ENCODE measurements at places on chromosomes 5 and 9. TPM values are rescaled to one million over a fixed set of nuclear protein-coding genes. Genes with fewer than 3 reads are reported as not detected.

- no peaks in the 10 kb centered on the region for H3K4me1 ChIP-seq
- no peak overlapping the region for H3K4me3 ChIP-seq
- no peak overlapping the region for H3K27ac ChIP-seq
- no peaks in the 10 kb centered on the region for H3K36me3 ChIP-seq
- H3K27me3 ChIP-seq, result no peaks in the 10 kb centered on the region
Measured at GRCh38 chr5:5770825-5771224, 348.3 kb downstream of the ICE1 start.

- no peak for DNase-seq
- no peaks in the 10 kb centered on the region for H3K36me3 ChIP-seq
- no peak overlapping the region for H3K4me3 ChIP-seq
- H3K4me1 ChIP-seq, result peaks cover 20% of the 10 kb centered on the region
Measured at GRCh38 chr5:123756816-123757215, 244.8 kb downstream of the CSNK1G3 start.

The GHR gene
- not detected for total RNA-seq

GRCh38 chr5:17396247-17396646 is 101.8 kb upstream of the TAF11L2 start:
- no peaks in the 10 kb centered on the region for H3K36me3 ChIP-seq
- no peak overlapping the region for H3K27ac ChIP-seq
- H3K4me1 ChIP-seq, result peaks cover 20% of the 10 kb centered on the region
- no peak overlapping the region for H3K4me3 ChIP-seq
- no peaks in the 10 kb centered on the region for H3K27me3 ChIP-seq

DNA sequence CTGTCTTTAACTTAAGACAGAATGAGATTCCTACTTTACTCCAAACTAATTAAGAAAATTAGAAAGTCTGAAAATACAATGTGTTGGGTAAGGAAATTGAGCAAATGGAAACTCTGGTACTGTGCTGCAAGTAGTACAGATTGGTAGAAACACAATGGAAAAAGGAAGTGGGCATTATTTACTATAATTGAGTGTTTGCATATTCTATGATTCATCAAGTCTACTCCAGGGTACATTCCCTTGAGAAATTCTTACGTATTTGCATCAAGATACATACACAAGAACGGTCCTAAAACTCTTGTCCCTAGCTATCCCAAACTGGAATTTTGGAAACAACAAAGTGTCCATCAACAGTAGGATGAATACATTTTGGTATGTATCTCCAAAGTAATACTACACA is 123.5 kb upstream of the TARS1 start:
- no peaks in the 10 kb centered on the region for H3K27me3 ChIP-seq
- H3K4me1 ChIP-seq, result no peaks in the 10 kb centered on the region
- H3K27ac ChIP-seq, result no peak overlapping the region
- H3K36me3 ChIP-seq, result no peaks in the 10 kb centered on the region
- peak; percentile 26 for DNase-seq
- no peak overlapping the region for H3K4me3 ChIP-seq

The PCA3 gene
- not detected for total RNA-seq

DNA sequence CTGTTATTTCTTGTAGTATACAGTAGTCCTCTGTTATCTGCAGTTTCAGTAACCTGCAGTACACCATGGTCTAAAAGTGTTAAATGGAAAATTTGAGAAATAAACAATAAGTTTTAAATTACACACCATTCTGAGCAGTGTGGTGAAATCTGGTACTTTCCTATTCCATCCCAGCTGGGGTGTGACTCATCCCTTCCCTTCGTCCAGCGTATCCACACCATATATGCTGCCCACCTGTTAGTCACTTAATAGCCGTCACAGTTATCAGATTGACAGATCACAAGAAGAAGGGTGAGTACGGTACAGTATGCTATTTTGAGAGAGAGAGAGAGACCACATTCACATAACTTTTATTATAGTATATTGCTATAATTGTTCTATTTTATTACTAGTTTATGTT is 28.9 kb downstream of the FAM151B start:
- no peak overlapping the region for H3K27ac ChIP-seq
- H3K27me3 ChIP-seq, result no peaks in the 10 kb centered on the region
- no peaks in the 10 kb centered on the region for H3K4me1 ChIP-seq
- peak; percentile 9 for DNase-seq

DNA sequence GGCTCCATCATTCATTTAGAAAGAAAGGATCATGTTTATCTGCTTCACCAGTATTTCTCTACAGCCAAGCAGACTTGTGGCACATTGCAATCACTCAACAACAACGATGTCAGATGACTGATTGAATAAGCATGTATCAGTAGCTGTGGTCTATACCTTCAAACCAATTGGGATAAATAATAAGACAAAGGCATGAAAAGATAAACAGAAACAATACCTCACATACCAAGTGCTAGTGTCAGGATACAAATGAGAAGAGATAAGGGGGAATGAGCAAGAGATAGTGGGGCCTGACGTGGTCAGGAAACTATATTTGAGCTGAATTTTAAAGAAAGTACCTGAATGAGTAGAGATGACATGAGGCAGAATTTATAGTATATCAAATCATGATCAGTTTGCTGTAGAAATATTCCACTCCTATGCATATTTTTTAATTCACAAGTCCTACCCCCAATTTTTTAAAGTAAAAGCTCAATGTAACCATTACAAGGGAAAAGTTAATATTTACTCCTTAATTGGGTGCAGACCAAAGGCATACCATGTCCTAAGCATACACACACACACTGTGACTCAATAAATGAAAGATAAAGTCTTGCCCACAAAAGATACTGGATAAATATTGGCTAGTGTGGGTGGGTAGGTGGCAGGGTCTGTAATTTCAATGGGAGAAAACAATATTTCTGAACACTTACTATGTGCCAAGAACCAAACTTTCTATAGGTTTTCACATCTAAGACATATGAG is 284.5 kb downstream of the SPOCK1 start:
- no peaks in the 10 kb centered on the region for H3K4me1 ChIP-seq
- no peak for DNase-seq
- peaks cover 3% of the 10 kb centered on the region for H3K27me3 ChIP-seq
- no peak overlapping the region for H3K27ac ChIP-seq
- H3K36me3 ChIP-seq, result no peaks in the 10 kb centered on the region

GRCh38 chr9:136345281-136346156 is 18.0 kb downstream of the DNLZ start:
- no peak for DNase-seq
- H3K36me3 ChIP-seq, result no peaks in the 10 kb centered on the region
- H3K4me1 ChIP-seq, result peaks cover 12% of the 10 kb centered on the region
- H3K4me3 ChIP-seq, result no peak overlapping the region
- no peak overlapping the region for H3K27ac ChIP-seq
- H3K27me3 ChIP-seq, result no peaks in the 10 kb centered on the region

The PCDHGB6 gene
- 4.5 TPM for total RNA-seq

DNA sequence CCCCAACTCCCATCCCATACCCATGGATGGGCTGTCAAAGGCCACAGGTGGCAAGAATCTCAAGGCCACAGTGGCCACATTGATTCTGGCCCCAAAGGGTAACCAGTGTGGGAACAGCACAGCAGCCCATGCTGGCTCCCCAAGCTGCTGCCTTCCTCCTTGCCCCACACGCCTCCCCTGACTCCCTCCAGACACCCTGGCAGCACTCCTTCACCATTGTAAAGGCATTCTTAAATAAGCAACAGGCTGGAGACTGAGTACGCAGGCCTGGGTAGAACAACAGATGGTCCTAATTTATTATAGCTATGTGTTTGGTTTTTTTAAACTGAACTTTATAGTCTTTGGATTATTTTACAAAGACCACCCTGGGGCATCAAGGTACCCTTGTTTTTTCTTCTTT is 158.8 kb downstream of the TSSK1B start:
- H3K27ac ChIP-seq, result no peak overlapping the region
- H3K27me3 ChIP-seq, result no peaks in the 10 kb centered on the region
- no peak overlapping the region for H3K4me3 ChIP-seq
- no peaks in the 10 kb centered on the region for H3K36me3 ChIP-seq

- H3K27ac ChIP-seq, result no peak overlapping the region
- no peaks in the 10 kb centered on the region for H3K36me3 ChIP-seq
- H3K27me3 ChIP-seq, result no peaks in the 10 kb centered on the region
- H3K4me1 ChIP-seq, result no peaks in the 10 kb centered on the region
Measured at GRCh38 chr9:96605328-96605727, 14.3 kb downstream of the CDC14B start.

The FCN2 gene
- total RNA-seq, result not detected

DNA sequence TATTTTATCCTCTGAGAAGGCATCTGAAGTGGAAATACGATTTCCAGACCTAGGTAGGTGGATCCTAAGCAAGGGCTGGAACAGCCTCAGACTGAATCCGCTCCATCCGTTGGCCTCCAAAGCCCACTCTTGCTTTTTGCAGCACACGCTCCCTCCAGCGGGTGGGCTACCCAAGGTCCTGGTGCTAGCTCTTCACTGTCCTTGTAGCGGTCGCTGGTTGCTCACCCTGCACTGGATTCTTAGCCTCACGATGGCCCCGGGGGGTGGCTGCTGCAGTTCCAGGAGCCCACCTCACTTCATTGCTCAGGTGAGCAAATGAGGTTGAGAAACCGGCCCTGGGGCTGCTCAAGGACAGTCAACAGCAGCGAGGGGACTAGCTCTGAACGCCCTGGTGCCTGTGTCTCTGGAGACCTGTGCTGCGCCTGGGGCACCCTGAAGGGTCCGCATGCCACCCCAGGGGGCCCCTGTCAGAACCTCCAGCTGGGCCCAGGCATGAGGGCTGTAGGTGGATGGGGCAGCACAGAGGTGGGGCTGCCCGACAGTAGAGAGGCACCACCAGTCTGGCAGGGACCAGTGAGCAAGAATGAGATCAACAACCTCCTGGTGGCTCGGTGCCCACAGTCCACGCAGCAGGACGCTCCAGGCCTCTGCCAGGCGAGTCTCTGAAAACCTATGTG is 4.3 kb downstream of the MGAT4B start:
- no peak overlapping the region for H3K4me3 ChIP-seq
- H3K27ac ChIP-seq, result no peak overlapping the region
- no peaks in the 10 kb centered on the region for H3K27me3 ChIP-seq
- DNase-seq, result no peak

The CDO1 gene
- 3.2 TPM for total RNA-seq

The RAI14 gene
- total RNA-seq, result 23.6 TPM

- no peak overlapping the region for H3K4me3 ChIP-seq
- no peak overlapping the region for H3K27ac ChIP-seq
- H3K4me1 ChIP-seq, result no peaks in the 10 kb centered on the region
- peaks cover 29% of the 10 kb centered on the region for H3K27me3 ChIP-seq
- DNase-seq, result no peak
Measured at GRCh38 chr5:135451581-135452320, 400 bp downstream of the TIFAB start.

DNA sequence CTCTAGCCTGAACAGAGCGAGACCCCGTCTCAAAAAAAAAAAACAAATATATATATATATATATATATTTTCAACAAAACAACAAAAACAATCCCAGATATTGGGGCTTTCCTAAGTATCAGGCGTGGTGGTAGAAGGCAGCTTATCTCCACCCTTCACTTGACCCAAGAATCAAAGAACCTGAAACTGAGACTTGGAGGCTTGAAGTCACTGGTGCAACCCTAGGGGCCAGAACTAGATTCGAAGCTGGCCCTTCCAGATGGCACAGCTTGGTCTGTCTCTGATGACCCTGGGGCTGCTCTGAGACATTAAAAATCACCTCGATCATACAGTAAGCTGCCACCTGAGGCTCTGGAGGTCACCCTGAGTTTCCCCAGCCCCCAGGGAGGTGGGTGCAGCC is 1.3 kb upstream of the KCNMB1 start:
- H3K36me3 ChIP-seq, result no peaks in the 10 kb centered on the region
- no peak overlapping the region for H3K27ac ChIP-seq

- no peaks in the 10 kb centered on the region for H3K4me1 ChIP-seq
- H3K27ac ChIP-seq, result no peak overlapping the region
- H3K27me3 ChIP-seq, result no peaks in the 10 kb centered on the region
- H3K36me3 ChIP-seq, result no peaks in the 10 kb centered on the region
- H3K4me3 ChIP-seq, result no peak overlapping the region
- no peak for DNase-seq
Measured at GRCh38 chr5:161446655-161447054, 99.9 kb downstream of the GABRB2 start.

- no peak overlapping the region for H3K27ac ChIP-seq
- H3K36me3 ChIP-seq, result no peaks in the 10 kb centered on the region
- no peaks in the 10 kb centered on the region for H3K27me3 ChIP-seq
- no peaks in the 10 kb centered on the region for H3K4me1 ChIP-seq
Measured at GRCh38 chr9:110308633-110309038, 29.0 kb downstream of the TXNDC8 start.

The SUB1 gene
- total RNA-seq, result 331 TPM

GRCh38 chr5:136001466-136001981 is 27.3 kb upstream of the TGFBI start:
- no peaks in the 10 kb centered on the region for H3K36me3 ChIP-seq
- no peak overlapping the region for H3K4me3 ChIP-seq
- no peak for DNase-seq
- peak overlapping the region; percentile 67 for H3K27ac ChIP-seq
- H3K4me1 ChIP-seq, result peaks cover 26% of the 10 kb centered on the region

The SPEF2 gene
- 1.5 TPM for total RNA-seq

The PDGFRB gene
- 58.3 TPM for total RNA-seq

DNA sequence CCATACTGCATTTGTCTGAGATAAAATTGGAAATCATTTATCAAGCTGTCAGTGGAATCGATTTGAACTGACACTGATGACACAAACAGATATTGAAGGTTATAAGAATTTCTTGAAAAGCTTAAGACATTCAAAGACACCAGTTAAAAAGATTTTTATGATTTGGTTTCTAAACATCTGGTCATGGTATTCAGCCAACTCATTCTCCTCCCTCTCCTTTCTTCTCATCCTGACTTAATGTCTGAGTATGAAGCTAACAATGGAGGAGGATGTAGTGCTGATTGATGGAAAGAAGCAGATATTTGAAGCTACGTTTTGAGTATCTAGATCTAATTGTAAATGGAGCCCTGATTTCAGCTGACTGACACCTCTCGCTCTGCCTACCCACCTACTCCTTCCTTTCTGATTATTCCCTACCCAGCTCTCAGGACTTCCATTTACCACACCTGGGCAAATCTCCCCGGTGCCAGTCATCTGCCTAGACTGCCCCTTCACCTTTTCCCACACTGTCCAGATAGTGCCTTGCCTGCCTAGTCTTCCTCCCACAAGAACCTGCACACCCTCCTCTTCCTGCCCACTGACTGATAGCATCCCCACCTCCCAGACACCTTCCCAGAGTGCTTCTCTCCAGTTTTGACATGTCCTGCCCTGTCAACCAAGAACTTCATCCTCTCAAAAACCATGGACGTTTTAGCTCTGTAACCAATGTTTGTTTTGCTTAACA is 20.7 kb upstream of the LIFR start:
- H3K27ac ChIP-seq, result no peak overlapping the region
- H3K27me3 ChIP-seq, result no peaks in the 10 kb centered on the region
- no peak overlapping the region for H3K4me3 ChIP-seq
- no peaks in the 10 kb centered on the region for H3K4me1 ChIP-seq
